ENCODE measurements at places on chromosomes 5 and 9. TPM values are rescaled to one million over a fixed set of nuclear protein-coding genes. Genes with fewer than 3 reads are reported as not detected.

GRCh38 chr9:92969516-92970466, 22.5 kb downstream of the FGD3 start:
- peaks cover 43% of the 10 kb centered on the region for H3K4me1 ChIP-seq
- H3K4me3 ChIP-seq = no peak overlapping the region
- H3K27me3 ChIP-seq = no peaks in the 10 kb centered on the region
- no peaks in the 10 kb centered on the region for H3K36me3 ChIP-seq
- H3K27ac ChIP-seq = peak overlapping the region; percentile 39
- DNase-seq = no peak

DNA sequence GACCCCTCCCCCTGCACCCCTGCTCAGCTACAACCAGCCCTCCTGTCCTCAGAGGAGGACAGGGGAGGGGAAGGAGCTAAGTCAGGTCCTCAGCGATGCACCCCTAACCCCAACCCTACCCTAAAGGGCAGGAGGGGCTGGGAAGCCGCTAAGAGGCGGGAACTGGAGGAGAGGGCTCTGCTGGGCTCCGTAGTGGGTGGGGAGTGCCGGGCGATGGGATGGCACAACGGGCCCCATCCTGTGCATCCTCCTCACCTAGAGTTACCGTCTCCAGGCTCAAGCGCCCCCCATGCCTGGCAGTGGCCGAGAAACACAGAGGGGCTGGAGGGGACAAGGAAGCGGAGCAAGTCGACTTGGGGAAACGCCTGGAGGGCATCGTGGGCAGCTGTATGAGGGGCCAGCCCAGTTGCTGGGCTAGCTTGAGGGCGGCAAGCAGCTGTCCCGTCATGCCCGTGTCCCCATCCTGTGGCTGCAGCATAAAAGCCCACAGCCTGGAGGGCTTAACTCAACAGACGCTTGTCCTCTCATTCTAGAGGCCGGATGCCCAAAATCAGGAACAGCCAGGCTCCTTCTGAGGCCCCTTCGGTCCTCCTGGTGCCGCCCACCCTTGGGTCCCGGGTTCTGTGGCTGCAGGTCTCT, 23.0 kb upstream of the UBAC1 start:
- H3K4me1 ChIP-seq = no peaks in the 10 kb centered on the region
- H3K27ac ChIP-seq = no peak overlapping the region
- no peak for DNase-seq

SPINK6 gene
- total RNA-seq = not detected

ALDH1A1 gene
- total RNA-seq = 104 TPM

TIGD6 gene
- total RNA-seq = 3.0 TPM

Measured in Caco-2 (cell line).